Lung (tissue), 17 donors: ENCODE measurements at places on chromosomes 7 and 10. TPM values are rescaled to one million over a fixed set of nuclear protein-coding genes. Genes with fewer than 3 reads are reported as not detected.

Gene FBXL13
- total RNA-seq = 6.0 TPM

Gene RBM20
- 1.0 TPM for total RNA-seq

Gene CRHR2
- 0.20 TPM for total RNA-seq

DNA sequence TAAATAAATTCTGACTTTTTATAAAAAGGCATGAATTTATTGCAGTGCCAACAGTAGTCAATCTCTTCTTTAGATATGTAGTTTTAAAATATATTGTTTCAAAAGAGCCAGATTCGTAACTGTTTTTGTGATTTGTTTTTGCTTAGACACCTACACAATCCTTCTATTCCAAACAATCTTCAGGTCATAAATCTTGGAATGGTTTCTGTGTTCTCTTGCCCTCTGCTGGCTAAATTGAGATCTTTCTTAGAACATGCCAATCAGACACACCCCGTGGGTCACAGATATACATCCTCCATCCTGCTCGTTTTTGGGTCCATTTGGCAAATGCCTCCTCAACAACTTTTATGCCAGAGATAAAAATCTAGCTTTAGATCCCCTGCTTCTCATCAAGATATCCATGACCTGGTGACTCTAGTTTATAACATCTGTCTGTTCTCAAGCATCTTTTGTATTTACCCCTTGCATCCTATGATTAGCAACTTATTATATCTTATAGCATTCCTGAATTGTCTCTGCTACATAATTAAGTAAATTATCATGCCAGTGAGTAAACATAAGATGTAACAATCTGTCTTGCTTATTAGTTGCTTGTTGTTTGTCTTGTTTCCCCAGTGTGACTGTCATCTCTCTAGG lies 35.3 kb upstream of the IFRD1 start:
- H3K36me3 ChIP-seq = no peaks in the 10 kb centered on the region
- no peaks in the 10 kb centered on the region for H3K27me3 ChIP-seq
- no peaks in the 10 kb centered on the region for H3K4me1 ChIP-seq

DNA sequence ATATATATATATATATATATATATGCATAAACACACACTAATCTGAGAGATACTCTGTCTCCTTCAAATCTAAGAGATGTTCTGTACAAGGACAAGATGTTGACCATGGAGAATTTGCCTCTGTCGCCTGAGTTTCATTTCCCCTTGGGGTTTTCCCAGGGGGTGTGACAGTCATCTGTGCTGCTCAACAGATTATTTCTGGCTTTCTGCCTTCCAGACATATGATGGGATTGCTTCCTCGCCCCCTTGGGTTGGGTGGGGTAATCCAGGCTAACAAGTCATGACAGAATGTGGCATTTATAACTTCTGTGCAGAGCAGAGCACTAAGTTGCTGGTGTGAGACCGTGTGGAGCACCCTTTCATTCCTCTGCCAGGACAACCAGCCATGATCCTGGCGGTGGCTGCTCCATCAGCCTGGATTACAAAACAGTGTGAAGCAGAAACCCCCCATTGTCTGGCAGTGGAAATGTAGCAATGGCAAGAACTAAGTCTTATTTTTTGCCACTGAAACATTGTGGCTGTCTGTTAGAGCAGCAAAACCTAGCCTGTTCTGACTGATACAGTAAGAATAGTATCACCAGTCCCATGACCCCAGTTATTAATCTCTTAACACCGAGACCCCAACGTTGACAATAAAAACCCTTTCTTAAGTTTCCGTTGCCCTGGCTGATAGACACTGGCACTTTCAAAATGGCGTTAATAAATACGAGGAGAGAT lies 13.7 kb upstream of the USP6NL start:
- no peaks in the 10 kb centered on the region for H3K36me3 ChIP-seq
- H3K4me1 ChIP-seq = no peaks in the 10 kb centered on the region
- no peak overlapping the region for H3K27ac ChIP-seq
- no peak overlapping the region for H3K4me3 ChIP-seq
- DNase-seq = no peak

GRCh38 chr10:87054373-87055295 lies 34.5 kb downstream of the FAM25A start:
- peaks cover 31% of the 10 kb centered on the region for H3K36me3 ChIP-seq
- peaks cover 4% of the 10 kb centered on the region for H3K4me1 ChIP-seq
- no peak overlapping the region for H3K4me3 ChIP-seq
- no peak overlapping the region for H3K27ac ChIP-seq
- no peaks in the 10 kb centered on the region for H3K27me3 ChIP-seq

DNA sequence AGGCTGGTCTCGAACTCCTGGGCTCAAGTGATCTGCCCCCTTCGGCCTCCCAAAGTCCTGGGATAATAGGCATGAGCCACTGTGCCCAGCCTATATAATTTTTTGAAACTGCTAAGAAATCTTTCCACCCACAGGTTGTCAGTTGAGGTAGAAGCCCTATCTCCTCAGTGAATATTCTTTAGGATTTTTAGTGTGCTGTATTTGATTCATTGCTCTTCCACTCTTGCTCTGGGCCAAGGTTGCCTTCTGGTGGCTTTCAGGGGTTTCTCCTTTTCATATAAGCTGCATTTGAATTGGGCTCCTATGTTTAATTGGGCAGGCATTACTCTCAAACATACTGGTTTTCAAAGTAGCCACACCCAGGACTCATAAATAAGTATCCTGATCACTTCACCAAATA lies 931.2 kb downstream of the GATA3 start:
- DNase-seq = no peak
- no peaks in the 10 kb centered on the region for H3K36me3 ChIP-seq
- no peak overlapping the region for H3K4me3 ChIP-seq
- H3K27me3 ChIP-seq = no peaks in the 10 kb centered on the region
- no peaks in the 10 kb centered on the region for H3K4me1 ChIP-seq

DNA sequence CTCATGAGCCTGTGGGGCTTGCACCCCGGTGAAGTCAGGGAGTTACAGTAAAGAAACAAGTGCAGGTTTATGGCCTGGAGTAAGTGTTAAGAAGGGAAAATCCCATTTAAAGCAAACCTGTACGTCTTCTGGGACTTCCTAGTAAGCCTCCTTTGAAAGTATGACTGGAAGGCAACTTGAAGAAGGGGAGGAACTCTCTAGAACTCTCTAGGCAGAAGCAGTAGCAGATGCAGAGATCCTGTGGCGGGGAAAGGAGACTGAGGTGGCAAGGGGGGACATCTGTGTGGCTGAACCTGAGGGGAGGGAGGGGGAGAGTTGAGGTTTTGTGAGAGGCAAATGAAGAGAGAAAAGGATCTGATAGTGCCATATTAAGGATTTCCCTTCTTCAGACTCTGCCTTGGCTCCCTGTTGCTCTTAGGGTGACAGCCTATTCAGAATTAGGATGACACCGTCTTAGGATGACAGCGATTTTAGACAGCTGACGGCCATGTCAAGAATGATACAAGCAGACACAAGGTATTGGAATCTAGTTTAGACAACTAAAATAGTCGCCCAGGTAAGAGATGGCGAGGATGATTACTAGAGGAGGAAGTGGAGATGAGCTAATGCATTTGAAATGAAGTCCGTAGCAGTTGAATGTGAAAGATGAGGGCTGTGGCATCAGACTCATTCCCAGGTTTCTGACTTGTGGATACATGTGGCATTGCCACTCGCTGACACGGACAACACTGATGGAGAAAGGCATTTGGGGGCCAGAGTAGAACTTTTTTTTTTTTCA lies 29.0 kb downstream of the CUL1 start:
- H3K27ac ChIP-seq = no peak overlapping the region
- H3K4me3 ChIP-seq = no peak overlapping the region
- H3K4me1 ChIP-seq = no peaks in the 10 kb centered on the region
- no peak for DNase-seq
- peaks cover 11% of the 10 kb centered on the region for H3K36me3 ChIP-seq
